ENCODE measurements at places on chromosomes 4 and X.
A peak's percentile ranks its signal among the peaks of the same experiment; 100 is the strongest.

- DNase-seq: no peak
Observed at GRCh38 chrX:14073071-14073470, 43.4 kb upstream of the GEMIN8 start.

- no peak for DNase-seq
Observed at GRCh38 chrX:30219372-30219771, 4.0 kb downstream of the MAGEB2 start.

DNA sequence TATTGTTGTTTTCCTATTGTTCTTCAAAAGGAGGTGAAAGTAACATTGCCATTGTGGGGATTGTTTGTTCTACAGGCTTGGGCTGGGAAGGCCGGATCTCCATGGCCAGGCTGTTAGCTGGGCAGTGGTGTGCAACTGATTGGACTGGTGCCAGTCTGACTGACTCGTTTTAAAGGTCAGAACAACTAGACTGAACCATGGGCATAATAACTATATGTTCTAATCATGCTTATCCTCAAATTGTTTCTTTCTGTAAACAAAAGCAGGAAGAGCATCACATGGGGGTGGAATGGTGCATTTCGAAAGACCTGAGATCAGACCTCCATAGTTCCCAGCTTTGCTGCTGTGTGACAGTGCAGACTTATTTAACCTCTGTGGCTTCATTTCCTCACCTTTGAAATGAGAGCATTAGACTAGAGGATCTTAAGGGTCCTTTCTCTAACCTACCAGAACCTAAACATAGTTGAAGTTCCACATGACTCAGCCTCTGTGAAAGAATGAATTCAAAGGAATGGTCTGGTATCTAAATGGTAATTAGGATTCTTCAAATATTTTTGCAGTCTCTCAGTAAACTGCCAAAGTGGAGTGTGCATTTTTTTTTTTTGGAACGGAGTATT is 66.7 kb upstream of the PGRMC2 start:
- DNase-seq: no peak

- peak; percentile 16 for DNase-seq
Observed at GRCh38 chr4:244471-244870, 60.8 kb downstream of the ZNF732 start.

GRCh38 chr4:972651-973424 is 531 bp downstream of the DGKQ start:
- no peak for DNase-seq

DNA sequence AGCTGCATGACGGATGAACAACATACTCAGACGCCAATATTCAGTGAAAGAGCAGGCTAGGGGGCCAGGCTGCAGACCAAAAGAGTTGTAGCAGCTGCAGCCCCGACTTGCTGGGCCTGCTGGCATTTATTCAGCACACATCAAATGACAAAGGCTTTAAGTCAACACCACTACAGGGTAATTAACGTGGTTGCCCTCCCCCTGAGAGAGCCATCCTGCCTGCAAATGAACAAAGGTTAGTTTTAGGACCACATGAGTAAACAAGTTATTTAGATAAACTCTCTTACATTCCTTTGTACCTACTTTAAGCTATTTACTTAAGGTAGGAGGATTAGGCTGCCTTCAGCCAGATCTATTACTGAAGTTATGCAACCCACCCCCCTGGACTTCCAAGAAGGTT is 1329.1 kb downstream of the PCDH18 start:
- DNase-seq: no peak

- DNase-seq: no peak
Observed at GRCh38 chrX:110944751-110945675, 149.4 kb upstream of the CHRDL1 start.

DNA sequence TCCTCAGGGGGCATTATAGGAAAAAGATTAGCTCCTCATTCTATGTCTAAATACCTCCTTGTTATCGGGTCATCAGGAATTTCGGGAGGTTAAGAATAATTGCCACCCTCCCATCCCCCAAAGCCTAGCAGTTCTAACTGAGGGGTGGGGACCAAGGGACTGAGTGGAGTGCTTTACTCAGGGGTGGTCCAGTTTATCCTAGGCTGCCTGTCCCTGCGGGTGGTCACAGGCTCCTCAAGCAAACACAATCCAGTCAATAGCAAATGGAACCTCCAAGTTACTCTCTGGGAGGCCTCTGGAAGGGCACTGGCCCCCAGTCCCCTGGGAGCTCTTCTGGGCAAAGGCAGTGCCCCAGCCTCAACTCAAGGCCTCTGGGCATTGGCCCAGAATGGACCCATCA is 6.7 kb downstream of the ELF4 start:
- no peak for DNase-seq

DNA sequence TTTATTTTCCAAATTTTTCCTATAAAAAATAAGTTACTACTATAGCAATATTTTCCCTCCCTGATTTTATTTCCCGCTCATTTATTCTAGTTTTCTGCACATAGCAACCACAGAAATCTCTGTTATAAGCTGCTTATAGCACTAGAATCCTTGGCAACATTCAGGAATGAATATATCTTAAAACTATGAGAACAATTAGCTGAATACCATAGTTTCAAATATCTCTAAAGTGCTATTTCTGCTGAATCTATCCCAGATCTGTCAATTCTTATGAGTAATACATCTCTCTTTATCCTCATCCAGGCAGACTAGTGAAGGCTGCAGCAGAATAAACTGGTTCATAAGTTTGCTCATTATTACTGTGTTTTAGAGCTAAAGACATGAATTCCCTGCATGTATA is 622.9 kb upstream of the DIPK2B start:
- DNase-seq: no peak

GRCh38 chr4:169259271-169259670 is 11.5 kb downstream of the SH3RF1 start:
- DNase-seq: no peak

GRCh38 chr4:11436673-11437072 is 8.0 kb upstream of the HS3ST1 start:
- no peak for DNase-seq

DNA sequence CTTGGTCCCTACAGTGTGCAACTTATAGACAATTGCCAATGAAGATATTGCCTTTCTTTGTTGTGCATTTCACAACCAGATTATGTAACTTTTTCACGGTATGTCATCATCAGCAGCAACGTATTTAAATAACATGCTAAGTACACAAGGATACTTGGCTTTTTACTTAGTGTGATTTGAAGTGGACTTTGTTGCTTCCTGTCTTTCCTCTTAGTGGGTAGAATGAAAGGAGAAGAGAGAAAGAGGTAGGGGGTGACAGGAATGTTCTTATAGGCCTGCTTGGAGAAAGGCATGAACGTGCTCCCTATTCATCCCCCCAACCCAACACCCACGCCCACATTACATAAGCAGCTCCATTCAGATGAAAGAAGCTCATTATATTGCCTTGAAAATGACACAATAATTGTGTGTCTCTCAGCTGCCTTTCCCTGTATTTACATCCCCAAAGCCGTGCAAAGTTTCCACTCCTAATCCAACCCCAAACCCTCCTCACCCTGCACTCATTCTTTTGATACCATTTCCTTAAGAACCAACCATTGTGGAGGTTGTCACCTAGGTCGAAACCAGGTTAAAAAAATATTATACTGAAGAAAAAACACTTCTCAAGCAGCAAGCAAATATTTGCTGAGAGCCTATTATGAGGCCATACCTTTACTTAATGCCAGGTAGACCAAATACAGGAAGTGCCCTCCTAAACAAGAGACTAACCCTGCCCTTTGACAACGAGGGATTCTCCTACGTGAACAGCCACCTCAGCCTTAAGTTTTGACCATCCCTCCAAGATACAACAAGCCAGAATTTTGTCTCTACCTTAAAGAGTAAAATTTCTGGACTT is 25.2 kb upstream of the GK start:
- DNase-seq: no peak

GRCh38 chr4:51932684-51933083 is 87.5 kb downstream of the LRRC66 start:
- DNase-seq: no peak

- DNase-seq: no peak
Observed at GRCh38 chr4:98642991-98643426, 15.4 kb downstream of the TSPAN5 start.

DNA sequence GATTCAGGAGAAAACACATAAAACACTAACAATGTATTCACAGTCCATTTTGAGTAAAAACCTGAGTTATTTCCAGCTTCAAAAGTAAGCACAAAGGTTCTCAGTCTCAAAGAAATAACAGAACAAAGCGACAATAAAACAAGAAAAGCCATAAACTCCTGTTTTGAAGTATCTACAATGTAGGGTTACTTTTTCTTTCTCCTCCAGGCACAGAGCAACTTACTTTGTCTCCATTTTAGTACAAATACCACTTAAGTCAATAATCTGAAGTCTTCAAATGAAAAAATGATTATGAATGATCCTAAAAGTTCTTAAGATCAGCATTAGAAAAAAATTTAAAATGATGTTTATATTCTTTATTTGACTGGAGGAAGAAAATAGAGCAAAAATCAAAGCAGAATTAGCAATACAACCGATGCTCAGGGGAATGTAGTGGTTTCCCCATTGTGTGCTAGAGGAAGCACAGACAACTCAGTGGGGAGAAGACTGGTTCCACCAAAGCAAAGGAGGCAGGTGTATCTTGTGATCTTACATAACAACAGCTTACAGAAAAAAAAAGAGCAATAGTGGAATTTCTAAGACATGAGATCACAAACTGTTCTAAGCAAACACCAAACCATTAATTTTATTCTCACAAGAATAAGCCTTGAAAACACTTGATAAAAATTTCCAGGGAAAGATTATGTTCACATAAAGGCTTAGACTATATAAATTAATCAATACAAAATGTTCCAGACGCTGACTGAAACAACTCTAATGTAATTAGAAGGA is 35.1 kb downstream of the EPHA5 start:
- DNase-seq: no peak
